ENCODE measurements at places on chromosomes 1 and 21.

GRCh38 chr1:199551967-199552565, 475.4 kb upstream of the NR5A2 start:
- H3K4me1 ChIP-seq = no peaks in the 10 kb centered on the region
- no peak overlapping the region for H3K27ac ChIP-seq
- H3K27me3 ChIP-seq = no peaks in the 10 kb centered on the region
- DNase-seq = peak; percentile 48
- no peak overlapping the region for H3K4me3 ChIP-seq

GRCh38 chr1:150529017-150529416, 13.5 kb downstream of the FALEC start:
- no peak overlapping the region for H3K4me3 ChIP-seq
- no peak for DNase-seq
- H3K4me1 ChIP-seq = peaks cover 3% of the 10 kb centered on the region
- no peaks in the 10 kb centered on the region for H3K36me3 ChIP-seq
- H3K27me3 ChIP-seq = no peaks in the 10 kb centered on the region

DNA sequence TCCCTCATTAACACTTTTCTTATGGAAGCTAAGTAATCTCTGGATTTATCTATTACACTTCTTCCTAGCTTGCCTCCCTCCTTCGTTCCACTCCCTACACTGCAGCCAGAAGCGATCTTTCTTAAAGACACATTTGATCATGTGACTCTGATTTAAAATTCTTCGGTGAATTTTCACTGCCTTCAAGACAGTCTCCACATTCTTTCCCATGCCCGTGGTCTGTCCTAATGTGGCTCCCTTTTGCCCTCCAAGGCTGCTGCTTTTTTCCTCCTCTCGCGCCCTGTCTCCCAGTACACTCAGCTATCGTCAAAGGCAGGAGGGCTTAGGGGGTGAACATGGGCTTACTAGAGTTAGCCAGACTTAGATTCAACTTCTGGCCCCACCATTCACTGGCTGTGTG, 64.4 kb downstream of the SDCCAG8 start:
- H3K4me3 ChIP-seq = no peak overlapping the region
- H3K4me1 ChIP-seq = peaks cover 11% of the 10 kb centered on the region
- no peaks in the 10 kb centered on the region for H3K27me3 ChIP-seq
- H3K36me3 ChIP-seq = no peaks in the 10 kb centered on the region

DNA sequence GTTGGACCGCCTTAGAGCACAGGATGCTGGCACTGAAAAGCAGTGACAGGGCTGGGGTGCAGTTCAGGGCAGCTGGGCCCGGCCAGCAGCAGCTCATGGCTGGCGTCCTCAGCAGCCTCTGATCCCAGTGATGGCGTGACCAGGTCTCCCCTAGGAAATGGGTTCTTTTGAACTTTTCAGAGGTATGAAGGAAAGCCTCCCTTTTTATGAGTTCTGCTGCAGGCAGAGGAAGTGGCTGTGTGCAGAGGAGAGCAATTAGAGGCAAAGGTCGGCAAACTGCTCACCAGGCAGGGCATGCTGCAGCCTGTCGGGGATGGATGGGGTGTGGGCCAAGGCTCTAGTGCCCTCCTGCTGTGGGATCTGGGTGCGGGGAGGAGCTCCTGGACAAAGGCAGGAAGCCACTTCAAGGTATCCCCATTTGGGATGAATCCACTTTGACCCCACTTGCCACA, 45.6 kb upstream of the RAB4A start:
- H3K36me3 ChIP-seq = no peaks in the 10 kb centered on the region
- H3K4me3 ChIP-seq = no peak overlapping the region
- no peak overlapping the region for H3K27ac ChIP-seq

- H3K27me3 ChIP-seq = no peaks in the 10 kb centered on the region
- no peak for DNase-seq
- H3K4me1 ChIP-seq = no peaks in the 10 kb centered on the region
- H3K27ac ChIP-seq = peak overlapping the region; percentile 77
- peak overlapping the region; percentile 80 for H3K4me3 ChIP-seq
Observed at GRCh38 chr1:235127732-235128455, 743 bp downstream of the TOMM20 start.

GRCh38 chr1:109466452-109467300, at the start of gene SYPL2:
TSS of gene SYPL2 (plus strand) at chr1:109466546. CDS start at chr1:109466844, 298 bp downstream.
- H3K4me3 ChIP-seq = peak within 1 kb of the TSS; percentile 38
- peaks cover 3% of the 10 kb centered on the region for H3K4me1 ChIP-seq
- H3K27me3 ChIP-seq = peaks cover 87% of the 10 kb centered on the region
- no peak within 1 kb of the TSS for H3K27ac ChIP-seq
- DNase-seq = no peak

DNA sequence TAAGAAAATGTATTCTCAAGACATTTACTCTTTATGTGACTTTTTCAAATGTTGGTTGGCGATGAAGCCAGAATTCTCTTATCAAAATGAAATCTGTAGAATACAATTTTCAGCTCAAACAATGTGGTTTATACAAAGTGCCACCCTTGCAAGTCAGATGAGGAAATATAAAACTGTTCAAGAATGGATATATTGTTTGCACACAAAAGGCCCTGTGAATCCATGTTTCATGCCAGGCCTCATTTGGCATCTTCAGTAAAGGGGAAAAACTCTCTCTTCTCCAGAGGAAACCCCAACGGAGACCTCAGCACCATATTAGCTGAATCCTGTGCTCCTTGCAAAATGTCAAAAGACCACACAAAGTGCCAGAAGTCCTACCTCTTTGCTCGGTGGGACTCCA, 310.4 kb downstream of the RRAGC start:
- no peak overlapping the region for H3K4me3 ChIP-seq
- peaks cover 2% of the 10 kb centered on the region for H3K4me1 ChIP-seq
- H3K36me3 ChIP-seq = no peaks in the 10 kb centered on the region

DNA sequence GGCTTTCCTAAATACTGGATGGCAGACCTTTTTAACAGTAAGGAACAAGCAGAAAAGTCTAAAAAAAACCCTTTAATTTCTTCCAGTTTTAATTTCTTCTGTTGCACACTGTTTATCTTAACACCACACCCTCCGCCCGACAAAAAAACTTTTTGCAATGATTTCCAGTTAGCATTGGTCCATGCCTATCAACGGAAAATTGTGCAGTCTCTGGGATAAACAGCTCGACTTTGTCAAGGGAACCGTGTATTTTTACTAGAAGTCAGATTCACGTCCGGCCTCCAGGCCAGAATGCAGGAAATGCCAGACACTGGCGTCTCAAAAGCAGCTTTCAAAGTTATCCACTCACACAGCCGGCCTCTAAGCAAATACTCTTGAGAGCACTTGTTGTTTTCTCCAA, 378 bp upstream of the NUP210L start:
- H3K36me3 ChIP-seq = peaks cover 62% of the 10 kb centered on the region
- H3K4me3 ChIP-seq = no peak overlapping the region
- no peaks in the 10 kb centered on the region for H3K4me1 ChIP-seq

DNA sequence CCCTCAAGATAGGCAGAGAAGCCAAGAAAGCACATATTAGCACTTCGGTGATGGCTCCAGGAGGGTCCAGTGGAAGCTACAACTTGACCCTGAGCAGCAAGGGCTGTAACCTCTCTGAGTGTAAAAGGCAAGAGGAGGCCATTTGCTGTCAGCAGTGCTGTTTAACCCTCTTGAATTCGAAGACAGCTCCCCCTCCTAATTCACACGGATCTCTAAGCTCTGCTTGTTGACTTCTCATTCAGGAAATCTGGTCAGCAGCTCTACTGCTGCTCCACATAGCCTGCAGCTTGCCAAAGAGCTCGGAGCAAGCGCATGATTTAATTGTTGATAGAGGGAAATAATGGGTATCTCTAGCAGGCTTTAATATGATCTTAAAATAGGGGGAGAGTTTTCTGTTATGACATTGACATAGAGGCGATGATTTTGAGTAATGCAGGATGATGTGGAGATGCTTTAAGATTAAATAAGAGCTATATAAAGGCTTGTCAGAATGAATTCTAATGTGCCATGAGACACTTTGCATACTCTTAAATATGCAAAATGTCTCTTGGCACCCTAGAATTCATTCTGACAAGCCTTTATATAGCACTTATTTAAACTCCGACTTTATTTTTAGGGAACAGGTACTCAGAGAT, 79.4 kb upstream of the USH2A start:
- no peaks in the 10 kb centered on the region for H3K27me3 ChIP-seq
- peak; percentile 11 for DNase-seq
- H3K27ac ChIP-seq = no peak overlapping the region

GRCh38 chr1:171645553-171646248, 6.8 kb downstream of the MYOC start:
- DNase-seq = no peak
- peaks cover 11% of the 10 kb centered on the region for H3K27me3 ChIP-seq
- no peaks in the 10 kb centered on the region for H3K4me1 ChIP-seq
- no peaks in the 10 kb centered on the region for H3K36me3 ChIP-seq
- no peak overlapping the region for H3K27ac ChIP-seq
- H3K4me3 ChIP-seq = no peak overlapping the region

- H3K4me1 ChIP-seq = no peaks in the 10 kb centered on the region
- no peak overlapping the region for H3K27ac ChIP-seq
- no peak overlapping the region for H3K4me3 ChIP-seq
- DNase-seq = no peak
Observed at GRCh38 chr1:237774246-237774645, 116.5 kb downstream of the ZP4 start.

- no peaks in the 10 kb centered on the region for H3K27me3 ChIP-seq
- H3K4me1 ChIP-seq = no peaks in the 10 kb centered on the region
- DNase-seq = no peak
- H3K4me3 ChIP-seq = no peak overlapping the region
Observed at GRCh38 chr1:30467101-30467500, 256.3 kb downstream of the MATN1 start.
